CD4-positive, alpha-beta T cell (primary cell): ENCODE measurements at places on chromosomes 1 and 21.
A peak's percentile ranks its signal among the peaks of the same experiment; 100 is the strongest.

DNA sequence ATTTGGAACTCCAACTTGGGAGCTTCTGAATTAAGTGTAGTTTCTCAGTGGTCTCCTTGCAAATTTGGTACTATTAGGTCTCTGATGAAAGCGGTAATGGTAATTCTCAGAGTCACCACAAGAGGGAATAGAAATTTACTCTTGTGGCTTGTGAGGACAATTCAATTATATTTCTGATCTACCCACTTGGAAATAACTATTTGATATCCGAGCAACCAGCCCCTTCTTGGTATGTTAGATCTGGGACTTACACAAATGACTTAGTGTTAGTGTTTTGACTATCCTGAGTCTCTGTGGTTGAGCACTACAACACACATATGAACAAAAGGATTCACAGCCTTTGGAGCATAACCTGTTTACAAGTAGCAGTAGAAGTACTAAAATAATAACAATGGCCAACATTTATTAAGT, 68.1 kb downstream of the RPS6KA1 start:
- DNase-seq, result no peak
- no peaks in the 10 kb centered on the region for H3K36me3 ChIP-seq
- no peaks in the 10 kb centered on the region for H3K27me3 ChIP-seq
- H3K27ac ChIP-seq, result no peak overlapping the region
- H3K4me3 ChIP-seq, result no peak overlapping the region

GRCh38 chr1:171794085-171794484, 12.6 kb downstream of the METTL13 start:
- no peak overlapping the region for H3K4me3 ChIP-seq
- H3K27me3 ChIP-seq, result no peaks in the 10 kb centered on the region
- H3K4me1 ChIP-seq, result no peaks in the 10 kb centered on the region
- peaks cover 92% of the 10 kb centered on the region for H3K36me3 ChIP-seq

DNA sequence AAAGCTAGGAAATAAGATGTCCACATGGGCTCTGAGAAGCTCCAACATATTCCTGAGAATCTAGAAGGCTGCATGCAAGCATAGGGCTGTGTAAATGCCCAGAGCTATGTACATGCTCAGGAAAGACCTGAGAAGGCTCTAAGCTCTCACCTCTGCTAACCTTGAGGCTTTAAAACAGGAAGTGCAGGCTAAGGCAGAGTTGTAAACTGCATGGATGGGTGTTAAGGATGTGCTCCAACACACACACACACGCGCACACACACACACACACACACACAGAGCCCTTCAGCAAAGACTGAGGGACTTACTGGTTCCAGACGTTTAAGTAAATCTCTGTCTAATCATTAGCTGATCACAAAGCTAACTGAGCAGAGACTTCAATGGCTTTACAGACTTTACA, 162.9 kb downstream of the TRABD2B start:
- no peaks in the 10 kb centered on the region for H3K27me3 ChIP-seq
- no peak overlapping the region for H3K27ac ChIP-seq
- no peaks in the 10 kb centered on the region for H3K36me3 ChIP-seq
- no peak overlapping the region for H3K4me3 ChIP-seq
- DNase-seq, result no peak

GRCh38 chr1:201024625-201024998, 1.1 kb upstream of the KIF21B start:
- no peak for DNase-seq
- no peak overlapping the region for H3K27ac ChIP-seq
- no peak overlapping the region for H3K4me3 ChIP-seq
- no peaks in the 10 kb centered on the region for H3K36me3 ChIP-seq
- peaks cover 61% of the 10 kb centered on the region for H3K4me1 ChIP-seq

DNA sequence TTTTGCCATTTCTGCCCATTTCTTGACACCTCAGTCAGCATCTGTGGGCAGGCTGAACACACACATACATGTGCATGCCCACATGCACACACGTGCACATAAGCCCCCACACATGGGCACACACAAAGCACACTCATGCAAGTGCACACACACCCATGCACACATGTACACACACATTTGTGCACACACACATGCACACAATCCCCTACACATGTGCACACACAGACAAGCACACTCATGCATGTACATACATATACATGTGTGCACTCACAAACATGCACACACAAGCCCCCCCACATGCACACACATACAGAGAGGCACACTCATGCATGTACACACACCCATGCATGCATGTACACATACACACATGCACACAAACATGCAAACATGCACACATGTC, 83.5 kb upstream of the ACTRT2 start:
- H3K27ac ChIP-seq, result no peak overlapping the region
- no peaks in the 10 kb centered on the region for H3K36me3 ChIP-seq
- no peaks in the 10 kb centered on the region for H3K4me1 ChIP-seq
- no peaks in the 10 kb centered on the region for H3K27me3 ChIP-seq

GRCh38 chr1:30377230-30378002, 346.0 kb downstream of the MATN1 start:
- DNase-seq, result no peak
- H3K27me3 ChIP-seq, result peaks cover 11% of the 10 kb centered on the region
- H3K4me1 ChIP-seq, result peaks cover 5% of the 10 kb centered on the region

- DNase-seq, result peak; percentile 11
- no peak overlapping the region for H3K4me3 ChIP-seq
- no peaks in the 10 kb centered on the region for H3K27me3 ChIP-seq
- peak overlapping the region; percentile 40 for H3K27ac ChIP-seq
- peaks cover 38% of the 10 kb centered on the region for H3K4me1 ChIP-seq
- peaks cover 7% of the 10 kb centered on the region for H3K36me3 ChIP-seq
Observed at GRCh38 chr1:92317836-92318493, 19.1 kb downstream of the RPAP2 start.

GRCh38 chr21:42332557-42333317, 17.5 kb upstream of the TFF3 start:
- no peak for DNase-seq
- H3K4me1 ChIP-seq, result peaks cover 1% of the 10 kb centered on the region
- H3K36me3 ChIP-seq, result no peaks in the 10 kb centered on the region
- H3K27me3 ChIP-seq, result no peaks in the 10 kb centered on the region
- no peak overlapping the region for H3K4me3 ChIP-seq

DNA sequence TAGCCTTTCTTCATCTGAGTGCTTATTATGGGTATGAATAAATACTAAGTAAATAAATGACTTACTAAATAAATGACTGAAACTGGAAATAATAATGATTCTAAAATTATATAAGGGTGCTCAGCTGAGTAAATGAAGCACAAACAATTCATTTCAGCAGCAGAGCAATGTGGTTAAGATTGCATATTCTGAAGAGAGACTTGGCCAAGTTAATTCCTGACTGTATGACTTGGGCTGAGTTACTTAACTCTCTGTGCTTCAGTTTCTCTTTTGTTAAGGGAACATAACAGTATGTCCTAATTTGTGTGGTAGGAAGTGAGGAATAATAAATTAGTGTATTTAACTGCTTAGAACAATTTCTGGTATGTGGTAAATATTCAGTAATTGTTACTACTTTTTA, 19.1 kb downstream of the AGL start:
- peaks cover 8% of the 10 kb centered on the region for H3K36me3 ChIP-seq
- H3K27me3 ChIP-seq, result no peaks in the 10 kb centered on the region
- H3K27ac ChIP-seq, result no peak overlapping the region
- no peak for DNase-seq

- no peak overlapping the region for H3K27ac ChIP-seq
- no peak for DNase-seq
- H3K27me3 ChIP-seq, result no peaks in the 10 kb centered on the region
- no peak overlapping the region for H3K4me3 ChIP-seq
Observed at GRCh38 chr1:3697810-3698209, 45.5 kb downstream of the TP73 start.

GRCh38 chr1:222252788-222253187, 295.1 kb downstream of the HHIPL2 start:
- no peaks in the 10 kb centered on the region for H3K4me1 ChIP-seq
- no peaks in the 10 kb centered on the region for H3K27me3 ChIP-seq
- H3K4me3 ChIP-seq, result no peak overlapping the region
- no peaks in the 10 kb centered on the region for H3K36me3 ChIP-seq
- DNase-seq, result no peak
- no peak overlapping the region for H3K27ac ChIP-seq

- no peaks in the 10 kb centered on the region for H3K36me3 ChIP-seq
- no peaks in the 10 kb centered on the region for H3K27me3 ChIP-seq
- H3K4me1 ChIP-seq, result no peaks in the 10 kb centered on the region
- H3K4me3 ChIP-seq, result no peak overlapping the region
Observed at GRCh38 chr21:24785033-24785432, 822.2 kb downstream of the MRPL39 start.

GRCh38 chr1:39409055-39409816, 82.2 kb upstream of the BMP8A start:
- peaks cover 45% of the 10 kb centered on the region for H3K4me1 ChIP-seq
- H3K27me3 ChIP-seq, result no peaks in the 10 kb centered on the region
- H3K36me3 ChIP-seq, result peaks cover 25% of the 10 kb centered on the region
- H3K27ac ChIP-seq, result peak overlapping the region; percentile 23
- H3K4me3 ChIP-seq, result peak overlapping the region; percentile 61

DNA sequence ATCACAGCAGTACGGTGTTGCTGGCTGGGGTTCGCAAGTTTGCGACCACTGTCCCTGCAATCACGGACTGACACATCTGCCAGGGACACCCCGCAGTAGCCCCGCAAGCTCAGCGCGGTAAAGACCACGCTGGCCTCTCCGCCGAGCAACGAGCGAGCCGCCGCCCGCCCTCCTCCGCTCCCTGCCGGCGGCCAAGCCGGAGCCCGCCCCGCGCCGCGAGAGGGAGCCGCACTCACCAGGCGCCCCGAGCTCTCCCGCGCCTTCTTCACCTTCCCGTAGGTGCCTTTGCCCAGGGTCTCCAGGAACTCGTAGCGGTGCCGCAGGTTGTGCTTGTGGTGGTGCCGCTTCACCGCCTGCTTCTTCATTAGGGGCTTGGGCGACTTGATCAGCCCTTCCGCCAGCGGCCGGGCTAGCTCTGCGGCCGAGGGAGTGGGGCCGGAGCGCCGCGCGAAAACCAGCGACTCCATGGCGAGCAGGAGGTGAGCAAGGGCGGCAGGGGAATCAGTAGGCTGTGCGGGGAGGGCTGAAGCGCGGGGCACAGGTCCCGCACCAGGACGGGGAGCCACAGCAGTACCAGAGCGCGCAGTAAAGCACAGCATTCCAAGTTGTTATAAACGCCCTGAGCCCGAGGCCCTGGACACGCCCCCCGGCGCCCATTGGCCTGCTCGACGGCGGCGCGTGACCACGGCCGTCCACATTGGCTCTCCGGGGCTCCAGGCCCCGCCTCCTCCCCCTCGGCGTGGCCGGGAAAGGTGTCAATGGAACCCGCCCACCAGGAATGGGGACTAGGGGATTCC, at the start of gene NUAK2:
Gene NUAK2 (minus strand): TSS at position 584 of the 797 bp plus-strand sequence. CDS start 117 bp downstream, at position 467.
- H3K4me3 ChIP-seq, result peak within 1 kb of the TSS; percentile 78
- DNase-seq, result peak; percentile 78
- peaks cover 67% of the 10 kb centered on the region for H3K4me1 ChIP-seq

- H3K4me1 ChIP-seq, result peaks cover 36% of the 10 kb centered on the region
- H3K36me3 ChIP-seq, result no peaks in the 10 kb centered on the region
- DNase-seq, result peak; percentile 68
- no peak within 1 kb of the TSS for H3K27ac ChIP-seq
Observed at GRCh38 chr21:41766883-41767605, at the start of gene RIPK4. Gene RIPK4 (minus strand): TSS chr21:41767052. CDS start chr21:41767041, 11 bp downstream.

DNA sequence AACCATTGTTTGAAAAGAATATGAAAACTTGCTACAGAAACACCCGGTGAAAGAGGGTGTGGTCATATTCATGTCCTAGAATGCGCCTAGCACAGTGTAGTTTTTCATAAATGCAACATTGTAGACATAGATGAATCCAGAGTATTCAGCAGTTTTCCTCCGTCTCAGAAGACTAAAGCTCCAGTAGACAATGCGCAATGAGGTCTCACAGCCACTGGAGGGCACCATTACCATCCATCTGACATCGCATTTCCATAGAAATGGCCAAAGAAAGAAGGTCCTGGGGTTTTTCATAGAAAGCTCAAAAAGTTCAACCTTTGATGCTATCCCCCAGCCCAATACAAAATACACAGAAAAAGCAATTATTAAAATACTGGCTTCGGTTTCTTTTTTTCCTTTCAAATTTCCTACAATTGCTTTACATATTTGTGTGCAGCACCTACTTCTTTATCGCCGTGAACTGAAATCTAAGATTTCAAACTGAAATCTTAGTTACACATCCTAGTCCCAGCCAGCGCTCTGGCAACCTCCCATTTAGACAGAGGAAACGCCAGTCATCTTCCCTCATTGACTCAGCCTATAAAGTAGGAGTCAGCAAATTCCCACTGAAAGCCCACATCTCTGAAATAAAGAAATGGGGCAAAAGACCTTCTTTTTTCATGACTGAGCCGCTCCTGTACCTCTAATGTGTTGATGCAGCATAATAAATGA, 3.9 kb upstream of the CD58 start:
- H3K4me1 ChIP-seq, result peaks cover 14% of the 10 kb centered on the region
- no peaks in the 10 kb centered on the region for H3K27me3 ChIP-seq
- no peaks in the 10 kb centered on the region for H3K36me3 ChIP-seq
- DNase-seq, result peak; percentile 42
- H3K4me3 ChIP-seq, result no peak overlapping the region

DNA sequence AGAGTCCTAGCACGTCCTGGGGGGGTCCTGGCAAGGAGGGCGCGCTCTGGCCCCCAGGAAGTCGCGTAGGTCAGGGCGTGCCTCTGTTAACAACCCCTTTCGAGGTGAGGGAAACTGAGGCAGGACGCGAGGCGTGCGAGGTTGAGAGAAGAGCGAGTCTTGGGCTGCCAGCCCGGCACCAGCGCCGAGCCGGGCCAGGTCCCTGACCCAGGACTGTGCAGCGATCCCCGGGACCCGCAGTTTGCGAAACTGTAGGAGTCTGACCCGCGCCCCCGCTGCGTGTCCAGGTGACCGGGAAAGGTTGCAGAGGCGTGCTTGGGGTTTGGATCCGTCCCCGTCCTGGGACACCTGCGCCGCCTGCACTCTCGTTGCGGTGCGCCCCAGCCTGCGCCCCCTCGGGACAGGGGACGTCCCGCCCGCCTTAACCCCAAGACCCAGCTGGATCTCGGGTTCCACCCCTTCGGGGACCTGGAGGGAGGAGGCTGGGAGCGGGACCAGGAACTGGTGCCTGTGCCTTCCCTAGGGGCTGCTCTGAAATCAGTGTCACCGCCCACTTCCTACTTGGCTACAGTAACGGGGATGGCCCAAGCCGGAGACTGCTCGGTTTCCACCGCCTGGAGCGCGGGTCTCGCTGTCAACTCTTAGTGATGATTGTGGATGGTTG, 493 bp downstream of the DISC1 start:
- no peaks in the 10 kb centered on the region for H3K27me3 ChIP-seq
- H3K36me3 ChIP-seq, result no peaks in the 10 kb centered on the region
- peak overlapping the region; percentile 68 for H3K27ac ChIP-seq
- DNase-seq, result peak; percentile 27
- H3K4me3 ChIP-seq, result peak overlapping the region; percentile 99
- H3K4me1 ChIP-seq, result peaks cover 29% of the 10 kb centered on the region

DNA sequence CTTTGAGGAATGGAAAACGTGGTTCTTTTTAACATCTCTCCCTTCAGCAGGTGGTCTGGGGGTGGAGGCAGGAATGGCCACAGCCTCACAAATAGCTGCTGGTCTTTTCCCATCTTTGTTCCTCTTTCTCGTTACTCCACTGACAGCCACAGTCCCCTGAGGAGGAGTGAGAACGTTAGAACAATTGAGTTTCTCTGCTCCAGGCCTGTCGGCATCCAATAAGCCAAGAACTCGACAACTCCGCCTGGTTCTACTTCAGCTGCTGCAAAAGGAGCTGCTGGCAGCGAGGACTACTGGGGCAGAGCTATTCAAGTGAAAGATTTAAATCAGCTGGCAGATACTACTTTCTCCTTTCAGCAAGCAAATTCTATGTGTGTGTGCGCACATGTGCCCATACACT, 169.5 kb upstream of the GALNT2 start:
- DNase-seq, result no peak
- H3K27me3 ChIP-seq, result peaks cover 29% of the 10 kb centered on the region
- no peaks in the 10 kb centered on the region for H3K4me1 ChIP-seq
- H3K4me3 ChIP-seq, result no peak overlapping the region
- no peak overlapping the region for H3K27ac ChIP-seq
- H3K36me3 ChIP-seq, result no peaks in the 10 kb centered on the region
